ENCODE measurements at places on chromosomes 7 and 10.

- no peak for DNase-seq
Observed at GRCh38 chr10:14384915-14385314, 54.2 kb upstream of the FRMD4A start.

GRCh38 chr10:73076360-73077183 lies 20.1 kb downstream of the P4HA1 start:
- no peak for DNase-seq

- no peak for DNase-seq
Observed at GRCh38 chr7:96637522-96637921, 72.1 kb downstream of the SEM1 start.

DNA sequence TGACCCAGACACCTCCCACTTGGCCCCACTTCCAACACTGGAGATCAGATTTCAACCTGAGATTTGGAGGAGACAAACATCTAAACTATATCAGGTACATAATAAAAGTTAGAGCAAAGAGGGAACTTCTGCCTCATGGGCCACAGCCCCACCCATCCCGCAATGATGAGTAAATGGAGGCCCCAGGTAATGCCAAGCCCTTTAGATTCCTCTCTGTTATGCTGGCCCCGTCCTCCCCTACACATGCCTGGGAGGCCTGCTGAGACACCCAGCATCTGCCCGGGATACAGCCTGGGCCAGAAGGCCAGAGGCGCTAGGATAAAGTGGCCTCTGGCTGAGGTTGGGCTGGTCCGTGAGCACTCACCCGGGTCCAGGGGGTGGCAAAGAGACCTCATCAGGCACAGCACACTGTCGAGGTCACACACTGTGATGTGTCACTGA lies 185.5 kb upstream of the SH2B2 start:
- DNase-seq, result no peak

- no peak for DNase-seq
Observed at GRCh38 chr10:124568848-124569622, 107.4 kb downstream of the LHPP start.

GRCh38 chr7:10128748-10129147 lies 844.9 kb upstream of the PHF14 start:
- no peak for DNase-seq

GRCh38 chr10:117137031-117137910 lies 799 bp downstream of the VAX1 start:
- DNase-seq, result no peak

DNA sequence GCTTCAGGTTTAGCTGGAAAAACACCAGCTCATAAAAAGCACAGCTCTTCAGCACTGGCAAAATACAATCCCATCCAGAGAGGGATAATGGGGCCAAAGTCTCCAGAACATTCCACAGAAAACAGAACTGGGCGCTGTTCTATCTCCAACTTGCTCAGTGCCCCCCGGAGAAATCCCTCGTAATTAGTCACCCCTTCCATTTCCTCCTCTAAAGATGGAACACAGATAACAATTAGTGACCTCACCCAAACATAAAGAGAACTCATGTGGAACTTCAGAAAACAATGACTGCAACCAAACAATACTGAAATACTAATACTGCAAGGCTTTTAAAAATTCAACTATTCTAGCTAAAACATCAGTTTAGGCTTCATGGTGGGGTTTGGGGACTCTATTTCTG lies 46.3 kb downstream of the KIAA1549 start:
- no peak for DNase-seq

- no peak for DNase-seq
Observed at GRCh38 chr7:82615527-82615926, 171.9 kb upstream of the CACNA2D1 start.

DNA sequence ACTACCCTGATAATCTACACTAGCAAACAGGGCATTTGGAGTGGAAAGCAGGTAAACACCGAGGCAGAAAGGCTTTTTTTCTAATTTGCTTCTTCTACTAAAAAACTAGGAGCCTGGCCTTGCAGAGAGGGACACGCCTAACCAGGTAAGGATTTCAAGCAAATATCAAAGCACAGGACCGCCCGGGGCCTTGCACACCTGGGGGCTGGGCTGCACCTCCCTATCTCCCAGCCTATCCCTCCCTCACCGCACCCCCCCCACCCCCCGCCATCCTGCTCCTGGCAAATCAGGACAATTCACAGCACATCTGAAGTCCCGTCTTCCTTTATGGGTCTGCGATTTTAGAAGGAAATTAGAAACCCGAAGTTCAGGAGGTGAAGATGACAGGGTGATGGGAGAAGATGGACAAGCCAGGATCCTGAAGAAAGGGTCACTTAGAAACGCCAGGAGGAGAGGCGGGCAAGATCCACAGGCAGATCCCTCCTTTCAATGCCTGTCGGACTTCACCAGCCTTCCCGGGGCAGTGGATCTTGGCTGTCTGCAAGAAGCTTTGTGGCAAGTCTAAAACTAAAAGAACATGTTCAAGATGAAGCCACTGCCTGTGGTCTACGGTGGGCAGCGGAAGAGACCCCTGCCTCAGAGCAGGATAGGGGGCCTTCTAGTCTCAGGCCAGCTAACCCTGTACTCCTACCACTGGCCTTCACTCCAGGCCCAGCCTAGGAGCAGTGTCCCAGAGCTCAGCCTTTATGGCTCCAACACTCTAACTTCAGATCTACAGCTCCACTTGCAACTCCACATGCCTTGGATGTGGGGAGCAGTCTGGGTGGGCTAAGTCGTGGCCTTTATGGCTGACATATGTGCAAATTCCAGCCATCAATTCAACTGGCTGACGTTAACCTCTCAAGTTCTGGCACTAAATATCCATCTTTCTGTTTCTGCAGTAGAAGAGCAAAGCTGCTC lies 43.9 kb downstream of the TNS3 start:
- DNase-seq, result no peak

DNA sequence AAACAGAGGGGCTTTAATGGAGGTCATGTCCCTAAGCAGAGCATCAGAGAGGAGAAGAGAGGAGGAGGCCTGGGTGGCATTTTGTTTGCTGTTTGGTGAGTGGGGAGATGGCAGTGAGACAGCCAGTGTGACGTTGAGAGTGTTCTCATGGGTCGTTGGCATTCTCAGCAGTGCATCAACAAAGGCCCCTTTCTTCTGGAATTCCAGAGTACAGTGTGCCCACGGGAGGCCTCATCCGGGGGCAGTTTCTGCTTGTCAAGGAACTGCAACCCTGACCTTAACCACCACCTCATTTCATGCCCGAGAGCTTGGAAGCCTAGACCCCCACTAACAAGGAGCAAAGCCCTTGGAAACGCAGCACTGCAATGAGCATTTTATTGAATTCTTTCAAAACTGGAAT lies 92.9 kb downstream of the CELF2 start:
- DNase-seq, result no peak

DNA sequence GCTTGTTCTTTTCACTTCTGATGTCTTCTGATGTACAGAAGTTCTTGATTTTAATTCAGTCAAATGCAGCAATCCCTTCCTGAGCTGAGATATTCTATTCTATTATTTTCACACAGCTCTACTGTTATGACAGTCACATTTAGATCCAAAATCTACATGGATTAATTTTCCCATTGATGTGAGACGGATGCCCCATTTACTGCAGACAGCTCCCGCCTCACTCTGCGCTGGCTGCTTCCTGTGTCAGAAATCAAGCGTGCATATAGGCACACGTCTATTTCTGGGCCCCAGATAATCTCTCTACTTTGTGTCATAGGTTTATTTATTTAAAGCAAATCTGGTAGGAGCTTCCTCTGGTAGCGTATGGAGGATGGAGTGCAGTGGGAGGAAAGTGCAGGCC lies 6.7 kb downstream of the BNIP3 start:
- DNase-seq, result no peak

DNA sequence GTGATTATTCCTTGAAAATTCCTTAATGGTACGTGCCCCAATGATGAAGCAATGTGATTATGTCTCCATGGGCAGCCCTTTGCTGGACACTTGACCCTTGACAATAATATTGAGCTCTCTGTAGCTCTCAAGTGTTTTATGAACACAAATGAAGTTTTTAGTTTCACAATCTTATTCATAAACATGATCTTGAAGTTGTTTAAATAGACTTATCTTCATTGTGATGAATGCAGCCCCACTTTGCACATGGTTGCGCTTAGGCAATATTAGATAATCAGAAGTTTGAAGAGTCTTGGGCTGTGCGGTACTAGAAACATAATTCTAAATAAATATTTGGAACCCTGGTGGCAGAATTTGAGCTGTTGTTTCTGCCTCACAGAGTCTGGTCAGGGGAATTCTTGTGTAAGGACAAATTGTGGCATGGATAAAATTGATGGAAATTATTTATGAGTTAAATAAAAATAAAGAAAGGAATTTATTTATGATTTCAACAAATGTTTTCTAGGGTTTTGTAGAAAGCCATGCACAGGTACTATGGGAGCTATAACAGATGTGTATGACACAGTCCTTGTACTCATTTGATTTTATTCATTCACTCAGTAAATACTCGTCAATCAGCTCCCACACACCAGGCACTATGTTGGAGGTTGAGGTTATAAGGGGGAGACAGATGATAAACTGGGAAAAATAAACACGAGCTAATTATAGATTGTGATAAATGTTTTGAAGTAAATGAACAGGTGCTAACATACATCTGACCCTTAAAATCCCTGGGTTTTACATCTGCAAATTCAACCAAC lies 217.9 kb downstream of the GALNT17 start:
- no peak for DNase-seq

- DNase-seq, result no peak
Observed at GRCh38 chr10:120456143-120456625, 843 bp upstream of the PLPP4 start.

DNA sequence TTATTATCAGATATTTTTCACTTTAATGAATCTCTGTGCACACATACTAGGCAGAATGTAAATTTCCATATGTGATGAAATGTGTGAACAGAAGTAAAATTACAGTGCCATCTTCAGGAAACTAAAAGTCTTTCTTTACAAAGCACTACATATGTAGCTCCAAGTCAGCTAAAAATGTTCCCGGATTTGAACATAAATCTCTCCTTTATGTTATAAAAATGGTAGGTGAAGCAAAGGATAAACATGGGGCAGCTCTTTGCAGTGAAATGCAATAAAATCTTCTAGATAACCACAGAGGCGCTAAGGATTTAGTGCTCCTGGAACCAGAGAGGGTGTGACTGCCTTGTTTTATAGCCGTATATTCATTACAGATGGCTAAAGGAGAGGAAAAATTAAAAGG lies 104.9 kb upstream of the C7orf33 start:
- no peak for DNase-seq

DNA sequence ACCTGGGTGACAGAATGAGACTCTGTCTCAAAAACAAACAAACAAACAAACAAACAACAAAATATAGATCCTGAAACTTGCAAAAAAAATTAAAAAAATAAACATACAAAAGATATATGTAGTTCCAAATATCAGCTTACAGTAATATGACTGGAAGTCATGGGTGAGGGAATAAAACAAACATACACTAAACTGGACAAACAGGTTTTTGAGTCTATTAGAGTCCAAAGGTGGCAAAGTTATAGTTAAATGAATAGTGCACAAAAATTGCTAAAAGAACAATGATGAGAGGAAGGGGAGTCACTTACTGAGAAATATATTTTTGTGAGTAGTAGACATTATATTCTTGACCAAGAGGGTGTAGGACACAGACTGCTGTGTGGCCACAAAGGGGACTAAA lies 16.7 kb upstream of the RSBN1L start:
- no peak for DNase-seq

- no peak for DNase-seq
Observed at GRCh38 chr10:87659571-87660483, at the start of gene PAPSS2. TSS of gene PAPSS2 (plus strand) at chr10:87659878. CDS start at chr10:87659982, 104 bp downstream.

DNA sequence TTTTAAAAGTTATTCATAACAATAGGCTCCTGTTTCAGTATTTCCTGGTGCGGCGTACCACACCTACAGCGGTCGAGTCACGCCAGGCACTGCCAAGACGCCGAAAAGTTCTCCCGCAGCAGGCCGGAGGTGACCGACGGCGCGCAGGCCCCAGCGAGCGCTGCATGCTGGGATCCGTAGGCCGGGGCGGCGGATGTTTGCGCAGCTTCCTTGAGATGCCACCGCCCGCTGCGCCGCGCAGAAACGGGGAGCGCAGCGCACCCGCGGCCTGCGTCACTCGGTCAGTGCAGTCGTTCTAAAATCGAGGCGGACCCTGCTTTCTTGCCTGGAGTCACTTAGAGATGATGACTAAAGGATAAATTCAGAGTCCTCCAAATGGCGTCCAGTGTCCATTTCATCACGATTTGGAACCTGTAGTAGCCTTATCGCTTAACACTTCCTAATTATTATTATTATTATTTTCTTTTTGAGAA lies 1.3 kb upstream of the KIF11 start:
- peak; percentile 69 for DNase-seq

DNA sequence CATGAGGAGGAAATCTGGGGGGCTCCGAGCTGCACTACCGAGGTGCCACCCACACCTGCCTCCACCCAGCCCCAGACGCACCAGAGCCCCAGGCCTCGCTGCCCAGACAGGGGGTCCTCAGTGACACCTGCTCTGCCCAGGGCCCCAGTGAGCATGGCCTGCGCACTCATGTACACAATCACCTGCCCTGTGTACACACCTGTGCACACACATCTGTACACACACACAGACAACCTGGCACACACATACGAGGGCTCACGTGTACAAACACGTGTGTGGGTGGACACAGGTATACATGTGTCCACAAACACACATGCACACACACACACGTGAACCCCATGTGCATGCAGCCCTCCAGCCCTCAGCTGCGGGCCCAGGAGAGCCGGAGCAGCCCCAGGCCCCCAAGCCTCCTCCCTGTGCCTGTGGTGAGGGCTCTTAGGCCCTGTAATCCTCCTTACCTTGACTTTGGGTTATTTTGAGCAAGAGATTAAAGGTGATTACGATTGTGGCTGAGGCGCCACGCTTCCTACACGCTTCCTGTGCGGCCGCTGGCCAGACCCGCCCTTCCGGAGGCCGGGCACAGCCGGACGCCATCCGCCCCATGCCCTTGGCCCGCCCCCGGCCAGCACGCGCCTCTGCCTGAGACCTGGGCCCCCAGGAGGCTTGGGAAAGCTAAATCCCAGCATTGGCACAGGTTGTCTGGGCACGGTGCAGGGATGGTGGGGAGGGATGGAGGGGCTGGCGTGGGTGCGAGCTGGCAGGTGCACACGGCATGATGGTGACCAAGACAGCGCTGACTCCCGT lies 71.9 kb downstream of the ELFN1 start:
- DNase-seq, result no peak

DNA sequence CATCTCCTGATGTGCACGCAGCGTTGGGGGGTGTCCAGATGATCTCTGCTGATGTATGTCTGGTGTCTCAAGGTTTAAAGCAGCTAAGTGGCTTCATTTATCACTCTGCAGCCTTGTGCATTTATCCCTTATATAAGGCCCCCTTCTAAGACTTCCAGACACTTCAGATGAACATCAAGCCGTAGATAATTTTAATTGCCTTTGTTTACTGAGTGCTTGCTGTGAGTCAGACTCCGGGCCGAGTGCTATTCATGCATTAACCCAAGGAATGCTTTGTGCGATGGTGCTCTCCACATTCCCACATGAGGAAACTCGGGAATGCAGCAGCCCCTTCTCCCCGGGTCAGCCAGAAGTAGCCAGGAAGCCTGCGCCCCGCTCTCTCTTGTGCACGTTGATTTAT lies 328.6 kb upstream of the COBL start:
- DNase-seq, result no peak

GRCh38 chr7:21651697-21652096 lies 108.9 kb downstream of the DNAH11 start:
- DNase-seq, result no peak
